ENCODE measurements at places on chromosomes 7 and 10.

GRCh38 chr7:123260428-123260960 lies 60.7 kb upstream of the SLC13A1 start:
- no peak for DNase-seq

DNA sequence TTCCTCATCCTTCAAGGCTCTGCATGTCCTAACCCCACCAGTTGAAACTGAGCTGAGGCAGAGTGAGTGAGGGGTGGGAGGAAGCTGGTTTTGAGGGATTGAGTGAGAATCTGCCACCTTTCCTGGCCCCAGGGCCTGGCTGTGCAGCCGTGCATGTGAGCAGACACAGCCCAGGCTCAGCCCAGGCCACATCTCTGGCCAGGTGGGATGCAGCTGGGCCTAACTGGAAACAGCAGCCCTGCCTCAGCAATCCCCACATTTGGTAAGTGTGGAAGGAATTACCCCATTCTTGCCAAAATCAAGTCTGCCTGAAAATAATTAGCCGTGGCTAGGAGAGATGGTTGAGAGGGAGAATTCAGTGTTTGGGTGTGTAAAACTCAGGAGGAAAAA lies 116.6 kb downstream of the NEURL1 start:
- DNase-seq, result no peak

DNA sequence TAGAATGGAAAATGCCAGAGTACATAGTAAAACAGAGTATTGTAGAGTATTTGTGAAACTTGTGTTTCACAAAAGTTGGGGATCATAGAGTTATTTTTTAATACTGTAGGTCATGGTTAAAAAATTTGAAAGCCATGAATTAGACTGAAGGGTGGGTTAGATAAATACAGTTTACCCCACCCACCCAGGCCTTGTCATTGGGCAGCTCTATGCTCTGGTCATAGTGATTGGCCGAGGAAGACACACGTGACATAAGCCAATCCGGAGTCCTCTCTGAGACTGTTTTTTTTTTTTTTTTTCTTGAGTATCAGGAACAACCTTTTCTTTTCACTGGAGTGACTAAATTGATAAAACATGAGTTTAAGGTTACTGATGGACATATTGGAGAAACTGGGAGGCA lies 33.3 kb upstream of the ORC5 start:
- DNase-seq, result no peak

- DNase-seq, result no peak
Observed at GRCh38 chr7:45596665-45597095, 22.5 kb downstream of the ADCY1 start.

GRCh38 chr10:22631646-22632278 lies 82.6 kb downstream of the PIP4K2A start:
- no peak for DNase-seq

Measured in activated naive CD4-positive, alpha-beta T cell (primary cell).